Left renal pelvis (tissue), 4 donors: ENCODE measurements at places on chromosomes 11 and 22. TPM values are rescaled to one million over a fixed set of nuclear protein-coding genes. Genes with fewer than 3 reads are reported as not detected.

Gene C11orf86
- not detected for polyA plus RNA-seq

- no peak for DNase-seq
Observed at GRCh38 chr11:59186130-59186594, 14.2 kb downstream of the DTX4 start.

Gene PKNOX2
- polyA plus RNA-seq, result 12.6 TPM

Gene FZD4
- 72.1 TPM for polyA plus RNA-seq
